ENCODE measurements at places on chromosomes 3 and 15.

DNA sequence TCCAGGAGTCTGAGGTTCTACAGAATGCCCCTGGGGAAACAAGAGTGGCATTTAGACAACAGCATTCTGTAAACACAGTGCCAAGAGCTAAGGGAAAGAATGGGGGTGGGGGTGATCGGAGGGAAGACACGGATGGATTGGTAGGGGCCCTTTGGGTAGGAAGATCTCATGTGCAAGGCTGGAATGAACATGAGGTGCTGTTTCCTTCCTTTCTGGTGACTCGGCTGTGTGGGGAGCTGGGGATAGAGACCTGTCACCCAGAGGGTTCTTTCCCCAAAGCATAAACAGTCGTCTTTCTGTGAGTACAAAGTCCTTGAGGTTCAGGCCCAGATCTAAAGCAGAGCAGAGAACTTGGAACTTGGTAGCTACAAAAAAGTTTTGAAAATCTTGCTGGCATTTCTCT, 11.7 kb downstream of the TPM1 start:
- DNase-seq: no peak

DNA sequence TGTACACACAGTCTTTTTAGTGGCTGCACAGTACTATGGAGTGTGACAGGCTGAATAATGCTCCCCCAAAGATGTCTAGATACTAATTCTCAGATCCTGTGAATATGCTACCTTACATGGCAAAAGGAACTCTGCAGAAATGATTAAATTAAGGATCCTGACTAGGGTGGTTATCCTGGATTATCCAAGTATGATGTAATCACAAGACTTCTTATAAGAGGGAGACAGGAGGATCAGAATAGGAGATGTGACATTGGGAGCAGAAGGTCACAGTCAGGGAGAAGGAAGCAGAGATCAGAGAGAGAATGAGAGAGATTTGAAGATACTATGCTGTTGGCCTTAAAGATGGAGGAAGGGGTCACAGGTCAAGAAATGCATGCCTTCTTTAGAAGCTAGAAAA, 34.5 kb downstream of the GABPB1 start:
- DNase-seq: no peak

- DNase-seq: no peak
Observed at GRCh38 chr3:147654827-147655226, 245.7 kb downstream of the ZIC1 start.

GRCh38 chr3:149726716-149727407, 25.4 kb downstream of the COMMD2 start:
- no peak for DNase-seq

- no peak for DNase-seq
Observed at GRCh38 chr3:178480274-178480673, 56.0 kb upstream of the KCNMB2 start.

GRCh38 chr3:118945834-118946233, 88.8 kb downstream of the IGSF11 start:
- DNase-seq: no peak

DNA sequence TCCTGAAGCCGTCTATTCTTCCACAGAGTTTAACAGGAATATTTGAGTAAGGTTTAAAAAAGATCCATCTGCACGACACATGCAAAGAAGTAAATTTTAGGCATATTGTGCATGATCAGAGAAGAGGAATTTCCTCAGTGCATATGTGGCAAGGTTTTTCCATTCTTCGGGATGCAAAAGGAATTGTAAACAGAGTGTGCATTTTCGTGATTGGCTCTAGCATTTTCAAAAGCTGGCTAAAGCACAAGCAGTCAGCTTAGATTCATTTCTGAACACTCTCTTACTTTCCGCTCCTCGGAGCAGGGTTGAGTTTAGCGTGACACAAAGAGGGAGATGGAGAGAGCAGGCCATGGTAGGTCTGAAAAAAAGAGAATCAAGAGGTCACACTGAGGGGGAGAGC, 128.2 kb downstream of the ADAMTS9 start:
- no peak for DNase-seq

- DNase-seq: no peak
Observed at GRCh38 chr15:22845289-22845900, 6.9 kb downstream of the NIPA2 start.

DNA sequence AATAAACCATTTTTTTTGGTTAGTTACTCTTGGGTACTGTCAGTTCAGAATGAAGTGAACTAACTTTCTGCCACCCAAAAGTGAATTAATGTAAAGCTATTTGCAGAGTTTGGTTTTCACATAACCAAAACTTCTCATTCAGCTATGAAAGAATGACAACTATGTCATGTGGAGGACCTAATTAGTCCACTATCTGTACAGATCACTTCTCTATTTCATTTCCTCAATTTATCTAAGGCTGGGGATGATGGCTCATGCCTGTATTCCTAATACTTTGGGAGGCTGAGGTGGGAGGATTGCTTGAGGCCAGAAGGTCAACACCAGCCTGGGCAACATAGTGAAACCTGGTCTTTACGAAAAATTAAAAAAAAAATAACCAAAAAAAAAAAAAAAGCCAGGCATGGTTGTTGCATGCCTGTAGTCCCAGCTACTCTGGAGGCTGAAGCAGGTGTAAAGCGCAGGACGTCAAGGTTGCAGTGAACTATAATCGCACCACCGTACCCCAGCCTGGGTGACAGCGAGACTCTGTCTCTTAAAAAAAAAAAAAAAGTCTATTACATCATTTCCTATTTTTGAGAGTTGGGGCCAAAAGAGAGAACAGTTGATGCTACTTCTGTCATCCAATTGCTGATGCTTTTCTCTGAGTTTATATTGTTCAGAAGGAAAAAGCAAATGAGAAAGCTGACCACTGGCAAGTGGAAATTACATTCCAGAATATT, 8.7 kb downstream of the HYPK start:
- DNase-seq: no peak

GRCh38 chr15:73367624-73368300, 996 bp downstream of the HCN4 start:
- no peak for DNase-seq

GRCh38 chr3:184525337-184526087, 36.1 kb upstream of the EPHB3 start:
- no peak for DNase-seq

GRCh38 chr3:112629425-112629824, 11.5 kb downstream of the CCDC80 start:
- no peak for DNase-seq

- DNase-seq: no peak
Observed at GRCh38 chr3:70464876-70465275, 152.4 kb upstream of the MDFIC2 start.

DNA sequence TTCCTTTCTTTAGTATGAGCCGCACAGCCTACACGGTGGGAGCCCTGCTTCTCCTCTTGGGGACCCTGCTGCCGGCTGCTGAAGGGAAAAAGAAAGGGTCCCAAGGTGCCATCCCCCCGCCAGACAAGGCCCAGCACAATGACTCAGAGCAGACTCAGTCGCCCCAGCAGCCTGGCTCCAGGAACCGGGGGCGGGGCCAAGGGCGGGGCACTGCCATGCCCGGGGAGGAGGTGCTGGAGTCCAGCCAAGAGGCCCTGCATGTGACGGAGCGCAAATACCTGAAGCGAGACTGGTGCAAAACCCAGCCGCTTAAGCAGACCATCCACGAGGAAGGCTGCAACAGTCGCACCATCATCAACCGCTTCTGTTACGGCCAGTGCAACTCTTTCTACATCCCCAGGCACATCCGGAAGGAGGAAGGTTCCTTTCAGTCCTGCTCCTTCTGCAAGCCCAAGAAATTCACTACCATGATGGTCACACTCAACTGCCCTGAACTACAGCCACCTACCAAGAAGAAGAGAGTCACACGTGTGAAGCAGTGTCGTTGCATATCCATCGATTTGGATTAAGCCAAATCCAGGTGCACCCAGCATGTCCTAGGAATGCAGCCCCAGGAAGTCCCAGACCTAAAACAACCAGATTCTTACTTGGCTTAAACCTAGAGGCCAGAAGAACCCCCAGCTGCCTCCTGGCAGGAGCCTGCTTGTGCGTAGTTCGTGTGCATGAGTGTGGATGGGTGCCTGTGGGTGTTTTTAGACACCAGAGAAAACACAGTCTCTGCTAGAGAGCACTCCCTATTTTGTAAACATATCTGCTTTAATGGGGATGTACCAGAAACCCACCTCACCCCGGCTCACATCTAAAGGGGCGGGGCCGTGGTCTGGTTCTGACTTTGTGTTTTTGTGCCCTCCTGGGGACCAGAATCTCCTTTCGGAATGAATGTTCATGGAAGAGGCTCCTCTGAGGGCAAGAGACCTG, 13.2 kb downstream of the GREM1 start:
- no peak for DNase-seq

DNA sequence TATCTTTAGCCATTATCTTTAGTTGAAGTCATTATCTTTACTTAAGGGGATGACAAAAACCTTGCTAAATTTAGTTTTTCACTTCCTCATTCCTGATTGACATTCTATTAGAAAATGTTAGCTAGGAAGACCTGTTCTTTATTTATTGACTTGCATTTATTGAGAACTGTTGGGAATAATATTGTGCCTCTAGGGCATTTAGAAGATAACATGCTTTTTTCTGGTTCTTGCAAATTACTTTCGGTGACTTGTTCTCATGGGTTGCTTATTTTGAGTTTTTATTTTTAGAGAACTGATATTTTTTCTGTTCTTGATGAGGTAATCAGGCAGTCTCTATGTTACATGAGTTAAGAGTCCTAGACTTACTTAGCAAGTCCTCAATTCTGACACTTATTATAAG, 48.3 kb upstream of the CTDSPL start:
- DNase-seq: no peak

DNA sequence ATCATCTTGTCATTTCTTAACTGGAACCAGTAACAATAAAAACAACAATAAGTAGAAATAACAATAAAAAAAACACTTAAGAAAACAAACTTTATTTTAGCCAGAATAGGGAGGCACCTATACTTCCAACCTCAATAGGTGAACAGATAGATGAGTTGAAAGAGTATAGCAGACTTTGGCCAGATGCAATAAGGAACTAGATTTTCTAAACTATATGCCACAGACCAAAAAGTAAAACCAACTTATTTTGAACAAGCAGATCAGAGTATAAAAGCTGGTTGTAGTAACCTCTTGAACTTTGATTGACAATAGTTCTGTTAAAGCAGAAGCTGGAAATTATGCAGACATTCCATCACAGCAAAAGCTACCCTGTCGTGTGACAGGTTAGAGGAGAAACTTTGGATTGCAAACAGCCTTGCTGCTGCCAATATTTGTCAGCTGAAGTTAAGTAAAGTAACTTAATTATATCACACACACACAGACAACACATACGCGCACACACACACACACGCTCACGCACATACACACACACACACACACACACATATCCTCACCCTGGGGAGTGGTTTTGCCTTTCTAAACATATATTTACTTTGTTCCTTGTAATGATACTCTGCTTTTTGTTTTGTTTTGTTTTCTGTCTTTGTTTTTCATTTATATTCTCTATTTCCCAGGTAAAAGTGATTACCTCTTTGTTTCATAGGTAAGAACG, 903.6 kb downstream of the VGLL3 start:
- no peak for DNase-seq

DNA sequence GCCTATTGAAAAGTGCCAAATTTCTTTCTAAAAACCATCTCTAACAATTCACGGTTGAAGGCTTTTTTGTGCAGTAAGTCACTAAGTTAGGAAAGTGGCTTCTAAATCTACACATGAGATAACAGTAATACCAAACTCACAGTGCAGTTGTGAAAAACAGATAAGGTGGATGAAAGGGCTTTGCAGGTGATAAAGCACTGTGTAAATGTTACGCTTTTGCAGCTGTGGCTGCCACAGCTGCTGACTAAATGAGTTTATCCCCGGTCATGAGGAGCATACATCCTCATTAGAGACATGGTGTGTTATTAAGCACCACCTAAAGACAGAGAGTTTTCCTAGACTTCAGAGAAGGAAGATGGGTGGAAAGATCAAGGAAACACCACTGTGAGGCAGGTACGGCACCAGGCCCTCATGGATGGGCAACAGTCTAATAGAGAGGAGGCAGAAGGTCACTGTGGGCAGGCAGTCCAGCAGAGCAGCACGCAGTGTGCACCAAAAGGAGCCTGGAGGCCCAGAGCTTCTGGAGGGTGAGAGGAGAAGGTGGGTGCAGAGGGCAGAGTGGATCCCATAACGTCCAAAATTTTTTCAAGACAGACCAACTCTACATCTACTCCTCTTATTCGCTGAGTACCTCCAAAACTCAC, 68.5 kb downstream of the FMN1 start:
- DNase-seq: no peak

- no peak for DNase-seq
Observed at GRCh38 chr3:13571831-13572750, 23.2 kb downstream of the FBLN2 start.

- DNase-seq: no peak
Observed at GRCh38 chr3:72673011-72673771, 175.1 kb downstream of the SHQ1 start.

DNA sequence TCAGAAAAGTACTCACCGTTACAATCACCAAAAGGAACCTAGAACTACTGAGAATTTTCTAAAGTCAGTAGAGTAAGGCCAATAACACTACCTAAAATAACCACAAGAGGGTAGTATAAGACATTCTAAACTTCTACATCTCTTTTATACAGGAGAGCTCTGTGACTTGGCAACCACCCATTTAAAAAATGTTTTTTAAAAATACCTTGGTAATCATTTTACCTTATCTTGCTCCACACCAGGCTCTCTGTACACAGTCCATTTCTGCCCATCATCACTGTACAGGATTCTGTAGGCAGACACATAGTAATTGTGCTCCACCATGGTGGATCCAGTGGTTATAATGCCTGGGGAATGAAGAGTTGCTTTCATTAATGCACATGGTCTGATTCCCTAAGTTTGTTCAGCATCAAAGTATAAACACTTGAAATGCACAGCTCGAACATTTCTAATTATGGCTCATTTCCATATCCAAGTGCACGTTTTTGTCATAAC, 54.5 kb downstream of the ST3GAL6 start:
- DNase-seq: no peak

- no peak for DNase-seq
Observed at GRCh38 chr3:42654331-42655201, 1.1 kb downstream of the ZBTB47 start.

- no peak for DNase-seq
Observed at GRCh38 chr3:187738331-187739093, 6.8 kb downstream of the BCL6 start.

- no peak for DNase-seq
Observed at GRCh38 chr3:158882445-158882844, 80.6 kb downstream of the MFSD1 start.

GRCh38 chr3:55313666-55314065, 173.4 kb downstream of the WNT5A start:
- DNase-seq: no peak

- DNase-seq: no peak
Observed at GRCh38 chr15:101650145-101650544, 2.0 kb downstream of the TM2D3 start.

DNA sequence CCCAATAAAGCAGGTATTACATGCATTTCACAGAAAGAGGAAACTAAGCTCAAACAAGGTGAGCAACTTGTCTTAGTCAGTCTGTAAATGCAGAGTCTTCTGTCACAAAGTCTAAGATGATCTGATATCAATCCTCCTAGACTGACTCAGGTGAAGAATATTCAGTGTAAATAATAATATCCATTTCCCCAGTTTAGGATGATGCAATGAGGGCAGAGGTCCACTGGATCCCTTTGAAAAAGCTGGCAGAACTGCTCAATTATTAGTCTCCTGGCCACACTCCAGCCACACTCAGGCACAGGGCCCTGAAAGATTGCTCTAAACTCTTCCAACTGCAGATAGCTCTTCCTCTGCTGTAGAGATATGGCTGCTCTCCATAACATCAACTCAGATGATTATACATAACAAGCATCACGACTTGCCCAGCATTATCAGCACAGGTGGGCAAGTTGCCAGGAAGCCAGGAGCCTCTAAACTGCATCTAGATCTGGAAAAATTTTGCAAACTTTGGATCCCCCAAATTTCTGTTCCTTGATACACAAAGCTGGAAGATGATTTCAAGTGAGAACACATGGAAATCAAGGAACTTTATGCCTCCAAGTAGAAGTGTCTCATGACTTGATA, 129.8 kb upstream of the CPNE4 start:
- DNase-seq: no peak
